ENCODE measurements at places on chromosomes 16 and 17. TPM values are rescaled to one million over a fixed set of nuclear protein-coding genes. Genes with fewer than 3 reads are reported as not detected.

The CASKIN2 gene
- 60.8 TPM for total RNA-seq

The CLEC18A gene
- 2.2 TPM for total RNA-seq

The IL34 gene
- total RNA-seq: 3.7 TPM

The KCNH4 gene
- 0.99 TPM for total RNA-seq

The GPR139 gene
- total RNA-seq: not detected

DNA sequence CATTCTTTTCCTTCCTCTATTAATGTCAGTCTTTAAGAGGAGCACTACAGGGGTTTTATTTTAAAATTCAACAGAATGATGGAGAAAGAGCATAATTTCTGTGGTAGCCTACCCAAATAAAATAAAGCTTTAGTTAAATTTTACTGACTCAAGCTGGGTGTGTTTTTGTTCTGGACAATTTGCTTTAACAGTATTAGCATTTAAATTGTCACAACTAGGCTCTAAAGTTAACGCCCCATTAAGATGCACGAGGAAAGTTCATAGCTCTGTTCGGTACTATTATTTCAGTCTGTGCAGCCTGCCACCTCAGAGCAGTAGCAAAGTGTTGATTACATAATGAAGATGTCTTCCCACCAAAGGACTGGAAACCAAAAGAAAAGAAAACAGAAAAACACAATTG is 52.0 kb downstream of the CDK12 start:
- DNase-seq: no peak

GRCh38 chr17:61400066-61400716 is 548 bp downstream of the TBX2 start:
- no peak for DNase-seq

- DNase-seq: no peak
Measured at GRCh38 chr16:79929260-79929965, 328.9 kb upstream of the MAF start.

GRCh38 chr17:65078441-65079160 is 22.1 kb upstream of the GNA13 start:
- no peak for DNase-seq

GRCh38 chr16:20675488-20676267 is 21.8 kb downstream of the ACSM1 start:
- DNase-seq: peak; percentile 67

DNA sequence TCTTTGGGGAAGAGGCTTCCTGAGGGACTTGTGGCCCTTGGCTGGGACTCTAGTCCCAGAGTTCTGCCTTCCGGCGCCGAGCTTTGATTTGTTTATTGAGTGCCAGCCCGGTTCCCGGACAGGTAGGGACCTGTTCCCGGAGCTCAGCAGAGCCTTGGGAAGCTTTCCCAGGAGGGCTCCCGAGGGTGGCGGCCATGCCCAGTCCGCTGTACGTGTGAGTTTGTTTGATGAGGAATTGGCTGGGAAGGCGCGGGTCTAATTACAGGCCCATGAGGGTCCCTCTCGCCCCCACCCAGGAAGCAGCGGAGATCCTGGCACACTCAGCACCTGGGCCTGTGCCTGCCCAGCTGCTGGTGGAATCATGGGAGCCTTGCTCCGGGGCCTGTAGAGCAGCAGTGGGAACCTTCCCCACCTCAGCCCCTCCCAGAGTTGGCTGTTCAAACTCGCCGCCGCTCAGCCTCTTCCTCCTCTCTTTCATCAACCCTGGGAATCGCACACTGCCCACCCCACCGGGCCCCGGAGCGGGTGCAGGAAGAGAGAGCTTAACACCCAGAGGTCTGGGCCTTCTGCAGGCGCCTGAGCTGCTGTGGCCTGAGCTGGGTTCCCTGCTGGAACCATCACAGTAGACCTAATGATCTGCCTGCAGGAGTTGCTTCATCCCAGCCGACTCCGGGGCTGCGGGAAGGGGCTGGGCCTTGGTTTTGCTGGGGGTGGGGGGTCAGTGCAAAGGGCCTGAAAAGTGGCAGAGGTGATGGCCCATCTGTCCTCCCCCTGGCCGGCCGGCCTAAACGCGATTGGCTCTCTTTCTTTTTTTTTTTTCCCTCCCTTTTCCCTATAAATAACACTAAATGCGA is 313.7 kb downstream of the SEC14L1 start:
- DNase-seq: no peak

- DNase-seq: peak; percentile 72
Measured at GRCh38 chr16:89325861-89326471, 108.5 kb downstream of the ZNF778 start.

DNA sequence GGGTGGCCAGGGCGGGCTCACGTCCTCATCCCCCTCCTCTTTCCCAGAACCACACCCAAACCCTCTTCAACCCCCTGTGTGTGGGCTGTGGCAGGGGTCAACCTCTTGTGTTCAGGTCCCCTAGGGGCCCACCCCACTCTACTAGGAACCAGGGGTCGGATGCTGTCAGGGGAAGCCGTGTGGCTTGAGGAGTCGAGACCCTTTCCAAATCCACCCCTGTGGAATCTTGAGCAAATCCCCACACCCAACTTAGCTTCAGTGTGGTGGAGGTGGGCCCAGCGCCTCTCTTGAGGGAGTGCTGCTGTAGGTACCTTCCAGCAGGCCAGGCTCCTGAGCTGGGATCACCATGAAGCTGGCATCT is 121.5 kb downstream of the MRM1 start:
- no peak for DNase-seq

DNA sequence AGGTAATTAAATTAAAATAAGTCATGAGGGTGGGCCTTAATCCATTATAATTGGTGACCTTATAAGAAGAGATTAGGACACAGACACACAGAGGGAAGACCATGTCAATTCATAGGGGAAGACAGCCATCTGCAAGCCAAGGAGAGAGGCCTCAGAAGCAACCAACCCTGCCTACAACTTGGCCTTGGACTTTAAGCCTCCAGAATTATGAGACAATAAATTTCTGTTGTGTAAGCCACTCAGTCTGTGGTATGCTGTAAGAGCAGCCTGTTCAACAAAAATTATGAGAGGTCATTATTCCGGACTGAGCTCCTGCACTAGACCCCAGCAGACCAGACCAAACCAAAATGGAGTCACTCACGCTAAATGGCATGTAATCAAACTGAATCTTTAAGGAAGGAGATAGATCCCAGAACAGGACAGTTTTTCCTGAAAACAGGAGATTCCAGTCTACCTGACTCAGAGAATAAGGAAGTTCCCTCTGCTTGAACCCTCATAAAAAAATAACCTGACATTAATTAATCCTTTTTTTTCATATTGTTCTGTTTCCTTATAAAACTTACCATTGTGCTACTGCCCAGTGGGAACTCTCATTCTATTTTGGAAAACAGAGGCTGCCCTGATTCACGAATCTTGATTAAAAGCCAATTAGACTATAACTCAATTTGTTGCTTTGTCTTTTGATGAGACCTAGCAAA is 74.3 kb downstream of the DNAH3 start:
- no peak for DNase-seq

- DNase-seq: no peak
Measured at GRCh38 chr16:7888411-7888810, 555.8 kb downstream of the RBFOX1 start.

DNA sequence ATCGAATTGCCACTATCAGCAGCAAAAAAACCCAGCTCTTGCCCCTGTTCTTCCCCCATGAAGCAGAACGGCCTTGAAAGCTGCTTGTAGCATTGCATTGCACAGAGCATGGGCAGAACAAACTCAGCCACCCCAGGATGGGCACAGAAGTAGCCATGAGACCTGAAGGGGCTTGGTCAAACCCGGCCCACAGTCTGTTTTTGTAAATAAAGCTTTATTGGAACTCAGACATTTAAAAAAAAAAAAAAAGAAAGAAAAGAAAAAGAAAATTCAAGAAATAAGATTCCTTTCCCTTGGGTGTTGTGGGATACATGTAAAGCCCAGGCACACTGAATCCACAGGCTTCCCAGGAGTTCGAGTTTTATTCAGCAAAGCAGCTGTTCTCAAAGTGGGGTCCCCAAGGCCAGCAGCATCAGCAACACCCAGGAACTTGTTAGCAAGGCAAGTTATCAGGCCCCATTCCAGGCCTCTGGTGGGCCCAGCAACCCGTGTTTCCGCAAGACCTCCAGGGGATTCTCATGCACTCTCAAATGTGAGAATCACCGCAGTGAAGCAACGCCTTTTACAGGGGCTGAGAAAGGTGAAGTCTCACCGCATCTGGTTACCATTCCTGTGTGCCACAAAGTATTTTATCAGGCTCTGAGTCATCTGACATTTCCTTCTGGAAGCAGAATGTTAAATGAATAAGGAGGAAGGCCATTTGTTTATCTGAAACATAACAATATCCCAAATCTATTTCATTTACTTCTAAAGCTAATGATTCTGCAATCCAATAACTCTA is 108.2 kb downstream of the SLC39A11 start:
- no peak for DNase-seq

DNA sequence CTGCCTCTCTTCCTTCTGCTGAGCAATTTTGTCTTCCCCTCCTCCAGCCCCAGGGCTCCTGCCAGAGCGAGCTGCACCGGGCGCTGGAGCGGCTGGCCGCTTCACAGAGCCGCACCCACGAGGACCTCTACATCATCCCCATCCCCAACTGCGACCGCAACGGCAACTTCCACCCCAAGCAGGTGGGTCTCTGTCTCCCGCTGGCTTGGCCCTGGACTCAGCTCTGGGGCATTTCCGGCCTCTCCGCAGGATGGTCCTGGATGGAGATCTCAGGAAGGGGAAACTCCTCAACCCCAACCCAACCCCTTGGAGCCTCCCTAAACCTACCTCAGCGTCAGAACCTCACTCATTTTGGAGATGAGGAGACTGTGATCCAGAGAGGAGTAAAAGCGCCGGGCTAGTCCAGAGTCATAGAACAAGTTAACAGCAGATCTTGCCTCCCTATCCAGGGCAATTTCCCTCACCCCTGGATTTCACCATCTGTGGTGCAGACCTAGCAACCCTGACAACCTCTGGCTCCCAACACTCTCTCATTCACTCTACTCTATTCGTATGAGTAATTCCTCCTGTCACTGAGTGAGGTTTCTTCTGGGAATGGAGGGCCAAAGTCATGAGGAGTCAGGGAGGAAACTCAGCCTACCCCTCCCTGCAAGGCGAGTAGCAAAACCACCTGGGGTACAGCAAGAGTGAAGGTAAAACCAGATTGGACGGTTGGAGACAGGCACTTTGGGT is 10.8 kb downstream of the IGFBP4 start:
- no peak for DNase-seq

- DNase-seq: peak; percentile 83
Measured at GRCh38 chr16:55508941-55509931, at the start of gene LPCAT2. Gene LPCAT2, plus strand, starts transcription at chr16:55509072. Its CDS starts 110 bp downstream, at chr16:55509182.

GRCh38 chr17:72456075-72456474 is 335.3 kb downstream of the SOX9 start:
- no peak for DNase-seq

- no peak for DNase-seq
Measured at GRCh38 chr17:49443862-49444261, 29.2 kb upstream of the PHB1 start.

DNA sequence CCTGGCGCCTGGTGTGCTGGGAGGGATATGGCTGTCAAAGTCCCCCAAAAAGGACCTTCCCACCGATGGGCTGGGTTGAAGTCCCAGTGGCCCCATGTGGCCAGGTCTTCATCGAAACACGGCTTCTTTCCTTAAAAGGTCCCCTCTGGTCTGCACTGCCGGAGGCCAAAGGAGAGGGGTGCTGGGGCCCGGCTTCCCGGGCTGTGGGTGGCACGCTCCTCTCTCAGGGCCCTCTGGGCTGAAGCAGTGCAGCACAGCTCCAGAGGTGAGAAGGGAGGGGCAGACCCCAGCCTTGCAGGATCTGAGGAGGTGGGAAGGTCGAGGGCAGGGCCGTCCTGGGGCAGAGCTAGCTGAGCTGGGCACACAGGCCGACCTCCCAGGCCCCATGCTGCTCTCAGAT is 6.7 kb downstream of the NPTX1 start:
- DNase-seq: no peak

- DNase-seq: no peak
Measured at GRCh38 chr16:79067600-79067999, 532.9 kb downstream of the MAF start.

DNA sequence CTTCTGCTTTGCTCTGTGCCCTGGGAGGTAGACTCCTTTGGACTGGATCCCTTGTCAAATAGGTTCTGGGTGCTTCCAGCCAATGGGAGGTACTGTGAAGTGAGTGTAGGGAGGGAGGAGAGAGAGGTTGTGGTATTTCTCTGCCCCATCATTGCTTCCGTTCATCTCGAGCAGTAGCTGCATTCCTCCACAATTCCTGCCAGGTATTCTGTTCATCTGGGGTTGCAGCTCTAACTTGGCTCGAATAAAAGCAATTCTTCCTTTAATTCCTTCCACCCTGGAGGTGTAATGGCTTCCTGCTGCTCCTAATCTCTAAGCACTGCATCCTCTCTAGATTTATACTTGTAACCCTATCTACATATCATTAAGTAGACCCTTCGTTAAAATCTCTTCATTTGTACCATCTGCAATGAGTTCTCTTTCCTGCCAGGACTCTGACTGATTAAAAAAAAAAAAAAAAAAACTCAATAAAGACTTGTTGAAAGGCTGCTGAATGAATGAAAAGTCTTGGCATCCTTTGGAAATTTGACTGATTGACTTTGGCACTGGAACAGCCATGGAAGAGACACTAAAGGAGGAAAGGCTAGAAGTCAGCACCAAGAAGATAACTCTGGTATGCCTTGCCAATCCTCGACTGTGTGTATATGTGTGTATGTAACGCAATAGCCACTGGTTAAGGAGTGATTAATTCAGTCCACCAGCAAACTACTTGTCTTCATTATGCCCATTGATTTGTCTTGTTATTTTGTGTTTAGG is 616.9 kb upstream of the SOX9 start:
- no peak for DNase-seq

Data from ureter (tissue), 1 donor.